ENCODE measurements at places on chromosomes 3 and 15.

GRCh38 chr15:31149987-31150386 lies 48.5 kb upstream of the TRPM1 start:
- no peak for DNase-seq

DNA sequence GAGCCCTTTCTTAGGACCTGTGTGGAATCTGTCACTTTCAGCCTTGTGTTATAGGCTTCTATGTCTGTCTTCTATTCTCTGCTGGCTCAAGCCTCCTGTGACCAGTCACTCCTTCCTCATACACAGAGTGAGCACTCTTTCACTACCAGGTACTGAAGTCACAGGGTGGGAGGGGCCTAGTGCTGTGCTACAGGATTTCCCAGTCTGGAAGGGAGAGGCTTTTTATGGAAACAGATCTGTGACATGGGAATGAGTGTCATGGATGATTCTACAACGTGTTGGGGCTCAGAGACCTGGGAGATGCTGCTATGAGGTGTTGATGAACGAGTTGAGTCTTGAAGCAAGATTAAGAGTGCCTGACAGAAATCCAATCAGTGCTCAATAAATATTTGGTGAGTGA lies 100.5 kb downstream of the PDCD6IP start:
- no peak for DNase-seq

DNA sequence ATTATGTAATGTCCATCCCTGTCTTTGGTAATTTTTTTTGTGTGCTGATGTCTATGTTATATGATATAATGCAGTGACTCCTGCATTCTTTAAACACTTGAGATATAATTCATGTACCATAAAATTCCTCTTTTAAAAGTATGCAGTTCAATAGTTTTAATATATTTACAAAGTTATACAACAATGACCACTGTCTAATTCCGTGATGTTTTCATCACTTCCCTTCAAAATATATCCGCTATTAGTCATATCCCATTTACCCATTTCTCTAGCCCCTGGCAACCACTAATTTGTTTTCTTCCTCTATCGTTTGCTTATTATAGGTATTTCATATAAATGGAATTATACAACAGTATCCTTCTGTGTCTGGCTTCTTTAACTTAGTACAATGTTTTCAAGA lies 64.9 kb upstream of the SUCLG2 start:
- DNase-seq: no peak

GRCh38 chr15:45338417-45338816 lies 39.9 kb downstream of the GATM start:
- peak; percentile 2 for DNase-seq

DNA sequence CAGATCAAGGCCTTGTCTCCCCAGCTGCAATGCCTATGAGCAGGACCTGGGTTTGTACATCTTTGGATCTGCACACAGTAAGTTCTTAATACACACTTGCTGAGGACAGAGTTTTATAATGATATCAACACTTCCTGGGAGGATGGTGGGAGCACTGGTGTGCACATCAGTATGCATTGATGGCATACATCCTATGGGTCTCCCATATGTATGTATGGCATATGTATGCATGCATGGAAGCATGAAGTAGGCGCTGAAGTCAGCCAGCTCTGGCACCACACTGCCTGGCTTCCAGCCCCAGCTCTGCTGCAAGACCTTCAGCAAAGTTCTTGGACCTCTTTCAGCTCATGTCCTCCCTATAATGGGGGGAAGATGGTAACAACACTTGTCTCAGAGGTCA lies 68.2 kb downstream of the MYLK start:
- no peak for DNase-seq

- DNase-seq: no peak
Measured at GRCh38 chr3:140394488-140395133, 283.3 kb upstream of the TRIM42 start.

DNA sequence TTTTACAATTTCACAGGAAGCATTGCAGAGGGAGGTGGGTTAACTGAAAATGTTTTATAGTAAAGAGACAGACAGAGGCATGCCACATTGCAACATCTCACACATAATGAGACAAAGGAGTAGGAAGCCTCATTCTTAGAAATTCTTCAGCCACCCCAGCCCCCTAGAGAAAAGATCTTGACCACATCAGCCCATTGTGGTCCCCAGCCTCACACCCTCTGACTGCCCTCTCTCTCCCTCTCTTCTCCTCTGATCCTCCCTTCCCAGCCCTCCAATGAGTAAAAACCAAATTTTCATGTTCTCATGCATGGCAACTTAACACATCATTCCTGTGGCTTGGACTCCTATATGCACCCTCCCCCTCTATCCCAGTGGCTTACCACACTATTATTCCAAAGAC lies 174.1 kb downstream of the UACA start:
- DNase-seq: no peak

GRCh38 chr3:32381922-32382321 lies 9.7 kb upstream of the CMTM7 start:
- no peak for DNase-seq

DNA sequence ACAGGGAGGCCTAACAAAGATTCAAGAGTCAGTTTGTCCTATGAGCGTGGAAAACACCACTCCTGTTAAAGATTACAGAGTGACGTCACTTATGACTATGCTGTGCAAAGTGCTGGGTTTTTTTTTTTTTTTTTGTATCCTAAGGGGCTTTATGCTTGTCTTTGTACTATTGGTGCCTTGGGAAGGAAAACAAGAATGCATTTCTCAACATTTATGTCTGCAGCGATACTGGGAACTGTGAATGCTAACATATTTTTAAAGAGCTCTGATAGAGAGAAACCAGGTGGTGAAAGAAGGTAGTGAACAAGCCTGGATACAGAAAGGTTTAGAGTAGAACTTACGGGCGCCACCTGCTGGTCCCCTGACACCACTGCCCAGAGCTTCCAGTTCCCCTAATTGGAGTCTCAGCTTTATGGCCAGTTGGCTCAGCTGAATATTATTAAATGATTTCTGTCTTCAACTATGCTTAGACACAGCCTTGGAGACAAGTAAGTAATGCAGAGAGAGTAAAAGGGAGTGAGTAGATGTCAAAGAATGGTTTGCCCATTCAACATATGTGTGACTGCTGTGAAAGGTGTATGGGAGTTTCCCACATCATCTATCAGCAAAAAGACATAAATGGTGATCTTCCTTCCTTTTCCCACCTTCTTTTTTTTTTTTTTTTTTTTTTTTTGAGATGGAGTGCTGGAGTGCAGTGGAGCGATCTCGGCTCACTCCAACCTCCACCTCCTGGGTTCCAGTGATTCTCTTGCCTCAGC lies 807.9 kb upstream of the CFAP20DC start:
- peak; percentile 73 for DNase-seq

DNA sequence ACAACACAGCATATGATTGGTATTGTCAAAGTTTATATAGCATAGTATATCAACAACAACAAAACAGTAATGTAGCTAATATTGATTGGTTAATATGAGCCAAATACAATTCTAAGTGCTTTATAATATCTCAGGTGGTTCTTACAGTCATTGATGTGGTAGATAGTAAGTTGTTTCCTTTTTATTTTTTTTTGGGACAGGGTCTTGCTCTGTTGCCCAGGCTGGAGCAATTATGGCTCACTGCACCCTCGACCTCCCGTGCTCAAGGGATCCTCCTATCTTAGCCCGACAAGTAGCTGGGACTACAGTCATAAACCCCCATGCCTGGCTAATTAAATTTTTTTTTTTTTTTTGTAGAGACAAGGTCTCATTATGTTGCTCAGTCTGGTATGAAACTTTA lies 2.7 kb downstream of the RNF13 start:
- no peak for DNase-seq

GRCh38 chr3:89238846-89239245 lies 131.4 kb downstream of the EPHA3 start:
- DNase-seq: no peak

DNA sequence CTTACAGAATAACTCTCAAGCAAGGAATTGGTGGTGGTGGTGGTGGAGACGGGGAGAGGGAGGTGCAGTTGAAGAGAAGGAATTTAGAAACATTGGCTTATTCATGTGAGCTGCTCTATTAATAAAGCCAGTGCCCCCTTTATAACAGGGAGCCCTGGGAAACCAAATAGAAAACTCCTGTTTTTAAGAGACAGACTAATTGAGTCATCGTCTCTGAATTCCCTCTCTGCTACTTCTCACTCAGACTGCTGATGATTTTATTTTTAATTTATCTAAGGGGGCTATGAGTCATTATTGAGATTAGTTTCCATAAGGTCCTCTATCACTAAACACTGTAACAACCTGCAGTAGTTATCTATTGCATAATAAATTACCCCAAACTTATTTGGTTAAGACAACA lies 145.9 kb upstream of the GALNT15 start:
- no peak for DNase-seq

DNA sequence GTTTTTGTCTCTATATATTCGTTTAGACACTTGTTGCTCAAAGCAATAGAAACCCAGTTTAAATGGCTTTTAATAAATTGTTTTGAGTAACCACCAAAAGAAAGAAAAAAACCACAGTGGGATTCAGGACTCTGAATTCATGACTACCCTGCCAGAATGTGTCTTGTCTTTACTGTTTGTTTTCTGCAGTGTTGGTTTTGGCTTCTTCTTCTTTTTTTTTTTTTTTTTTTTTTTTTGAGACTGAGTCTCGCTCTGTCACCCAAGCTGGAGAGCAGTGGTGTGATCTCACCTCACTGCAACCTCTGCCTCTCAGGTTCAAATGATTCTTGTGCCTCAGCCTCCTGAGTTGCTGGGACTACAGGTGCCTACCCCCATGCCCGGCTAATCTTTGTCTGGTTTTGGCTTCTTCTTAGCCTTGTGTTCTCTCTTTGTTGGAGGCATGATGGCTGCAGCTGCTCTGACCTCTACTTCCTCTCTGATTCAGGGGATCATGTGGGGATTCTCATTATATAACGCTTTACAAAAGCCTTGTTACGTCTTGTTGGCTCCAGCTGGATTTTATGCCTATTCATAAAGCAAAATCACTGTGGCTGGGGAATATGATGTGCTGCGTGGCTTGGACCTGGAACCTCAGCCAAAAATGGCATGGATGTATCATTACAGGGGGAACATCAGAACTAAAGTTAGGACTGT lies 54.0 kb downstream of the PLS1 start:
- DNase-seq: no peak

DNA sequence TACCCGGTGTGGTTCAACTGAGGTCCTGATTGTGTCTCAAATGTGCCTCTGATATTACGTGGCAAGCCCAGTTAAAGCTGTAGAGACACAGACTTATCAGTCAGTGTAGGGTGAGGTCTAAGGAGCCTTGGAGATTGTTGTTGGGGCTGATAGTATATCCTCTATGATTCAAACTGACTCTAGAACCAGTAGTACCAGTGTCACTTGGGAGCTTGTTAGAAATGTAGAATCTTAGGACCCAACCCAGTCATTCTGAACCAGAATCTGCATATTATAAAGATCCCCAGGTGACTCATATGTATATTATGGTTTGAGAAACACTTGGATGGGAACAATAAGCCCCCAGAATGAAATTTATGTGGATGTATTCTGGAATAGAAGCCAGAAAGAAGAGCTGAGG lies 83.5 kb downstream of the PIK3R4 start:
- no peak for DNase-seq

DNA sequence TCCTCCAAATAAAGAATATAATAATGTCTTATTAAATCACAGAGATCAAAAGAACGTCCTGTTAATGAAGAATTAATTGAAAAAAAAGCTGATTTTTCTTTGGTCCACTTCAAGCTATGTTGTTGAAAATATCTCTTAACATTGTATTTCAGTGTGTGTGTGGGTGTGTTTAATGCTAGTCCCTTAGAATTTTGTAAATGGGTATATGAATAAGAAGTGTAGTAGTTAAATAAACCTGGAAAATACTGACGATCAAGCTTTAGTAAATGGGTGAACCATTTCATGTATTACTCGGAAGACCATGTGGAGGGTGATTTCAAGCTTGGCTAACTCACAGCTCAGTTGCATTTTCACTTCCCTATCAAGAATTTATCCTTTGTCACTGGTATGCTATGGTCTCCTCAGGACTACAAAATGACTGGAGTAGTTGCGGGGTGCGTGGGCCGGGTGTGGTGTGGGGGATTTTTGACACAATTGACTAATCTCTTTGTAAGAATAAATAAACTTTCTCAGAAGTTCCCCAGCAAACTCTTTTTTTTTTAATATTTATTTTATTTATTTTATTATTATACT lies 586.4 kb downstream of the GRM7 start:
- DNase-seq: no peak

DNA sequence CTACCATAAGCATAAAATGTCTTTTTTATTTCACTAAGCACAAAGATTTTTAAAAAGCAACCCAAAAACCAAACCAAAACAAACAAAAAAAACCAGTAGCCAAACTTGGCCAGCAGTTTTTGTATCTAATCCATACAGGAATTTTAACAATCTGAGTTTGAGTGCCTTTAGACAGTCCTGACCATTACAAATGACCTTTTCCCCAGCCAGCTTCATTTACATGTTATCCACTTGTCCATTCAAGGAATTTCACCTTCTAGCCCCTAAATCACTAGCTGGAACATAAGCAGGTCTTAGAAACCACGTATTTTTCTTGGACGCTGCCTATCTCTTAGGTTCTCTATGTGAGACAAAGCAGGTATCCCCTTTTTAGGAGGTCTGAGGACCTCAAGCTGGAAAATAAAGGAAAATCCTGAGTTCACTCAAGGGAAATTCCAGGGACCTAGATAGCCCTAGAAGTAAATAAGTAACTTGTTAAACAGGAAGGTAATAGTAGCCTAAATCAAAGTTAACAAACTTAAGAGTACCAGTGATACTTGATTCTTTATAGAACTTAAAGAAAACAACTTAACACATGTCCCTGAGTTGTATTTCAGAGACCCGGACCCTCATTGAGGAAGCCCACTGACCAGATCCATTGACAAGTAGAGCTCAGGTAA lies 34.2 kb downstream of the CIP2A start:
- DNase-seq: no peak

DNA sequence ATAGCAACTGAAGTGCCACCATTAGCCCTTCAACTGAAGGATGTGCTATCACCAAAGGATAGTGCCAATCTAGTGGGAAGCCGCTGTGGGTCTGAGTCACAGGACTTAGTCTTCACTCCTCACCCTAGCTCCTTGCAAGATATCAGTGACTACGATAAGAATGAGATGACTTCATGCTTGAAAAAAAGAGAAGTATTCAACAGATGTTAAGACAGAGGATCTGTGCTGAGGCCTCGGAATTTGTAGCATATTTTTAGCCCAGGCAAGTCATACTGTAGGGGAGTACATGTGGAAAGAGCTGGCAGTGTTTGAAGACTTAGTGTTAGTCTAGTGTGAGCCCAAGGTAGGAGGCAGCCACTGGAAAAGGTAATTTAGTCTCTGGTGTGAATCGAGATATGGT lies 270.7 kb upstream of the LRTM1 start:
- DNase-seq: no peak

GRCh38 chr3:115626006-115626409 lies 2.7 kb downstream of the GAP43 start:
- DNase-seq: no peak
